T-cell (primary cell): ENCODE measurements at places on chromosomes 1 and 21.
A peak's percentile ranks its signal among the peaks of the same experiment; 100 is the strongest.

- DNase-seq, result no peak
Observed at GRCh38 chr1:234609691-234610042, 311 bp downstream of the IRF2BP2 start.

DNA sequence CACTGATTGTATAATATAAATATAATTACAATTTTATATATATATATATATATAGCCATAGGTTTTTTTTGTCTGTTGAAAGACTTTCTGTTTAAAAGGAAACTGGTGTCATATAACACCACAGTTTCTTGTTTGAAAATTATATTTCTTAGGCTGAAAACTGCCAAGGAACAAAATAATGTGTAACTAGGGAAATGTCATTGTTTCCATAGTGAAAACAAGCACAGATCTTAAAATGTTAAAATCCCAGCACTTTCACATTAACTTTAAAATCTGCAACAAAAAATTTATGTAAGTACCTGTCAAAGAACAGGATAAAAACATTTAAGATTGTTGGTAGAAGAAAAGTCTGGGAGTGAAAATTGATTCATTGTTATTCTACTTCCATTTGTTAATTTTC lies 104.2 kb downstream of the ATP6V1G3 start:
- DNase-seq, result no peak

- DNase-seq, result no peak
Observed at GRCh38 chr1:177798614-177799013, 171.2 kb downstream of the SEC16B start.

DNA sequence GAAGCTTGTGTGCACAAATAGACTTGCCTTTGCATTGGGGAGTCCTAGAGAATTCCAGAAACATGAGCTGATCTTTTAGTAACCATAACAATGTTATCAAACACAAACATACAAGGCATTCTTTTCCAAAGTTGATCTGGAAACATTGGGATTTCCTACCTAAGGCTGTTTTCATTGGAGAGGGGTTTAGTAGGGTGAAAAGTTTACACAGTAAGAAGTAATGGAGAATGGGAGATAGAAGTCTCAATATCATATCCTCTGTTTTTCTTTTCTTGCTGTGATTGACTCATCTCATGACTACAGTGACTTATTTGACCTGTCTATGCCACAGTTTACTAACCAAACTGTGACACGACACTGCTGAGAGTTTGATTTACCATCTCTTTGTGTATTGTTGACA lies 65.6 kb upstream of the PLA2G4A start:
- DNase-seq, result no peak

GRCh38 chr21:46100426-46100825 lies 2.5 kb downstream of the COL6A2 start:
- no peak for DNase-seq

GRCh38 chr1:36571106-36571505 lies 88.4 kb upstream of the CSF3R start:
- no peak for DNase-seq

GRCh38 chr1:214261206-214262123 lies 19.5 kb upstream of the SMYD2 start:
- peak; percentile 72 for DNase-seq

GRCh38 chr1:87899017-87899416 lies 570.3 kb downstream of the LMO4 start:
- no peak for DNase-seq

GRCh38 chr1:238652346-238652968 lies 733.9 kb upstream of the CHRM3 start:
- no peak for DNase-seq

GRCh38 chr1:44368471-44369151 lies 13.6 kb upstream of the ERI3 start:
- DNase-seq, result no peak

- DNase-seq, result no peak
Observed at GRCh38 chr1:212634252-212634651, 25.7 kb downstream of the ATF3 start.

GRCh38 chr1:53278298-53278725 lies 40.0 kb upstream of the MAGOH start:
- DNase-seq, result peak; percentile 39

DNA sequence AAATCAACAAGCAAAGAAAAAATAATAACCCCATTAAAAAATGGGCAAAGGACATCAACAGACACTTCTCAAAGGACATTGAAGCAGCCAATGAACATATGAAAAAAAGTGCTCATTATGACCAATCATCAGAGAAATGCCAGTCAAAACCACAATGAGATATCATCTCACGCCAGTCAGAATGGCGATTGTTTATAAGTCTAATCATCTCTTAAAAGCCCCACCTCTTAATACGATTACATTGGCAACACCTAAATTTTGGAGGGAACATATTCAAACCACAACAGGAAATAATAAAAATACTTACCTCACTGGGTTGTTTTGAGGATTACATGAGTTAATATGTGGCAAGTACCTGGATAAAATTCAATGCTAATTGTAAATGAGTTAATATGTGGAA lies 57.1 kb upstream of the PLPPR4 start:
- DNase-seq, result no peak

- no peak for DNase-seq
Observed at GRCh38 chr1:11795238-11795890, 10.4 kb downstream of the MTHFR start.

- DNase-seq, result no peak
Observed at GRCh38 chr1:210024996-210025395, 87.0 kb downstream of the SYT14 start.

DNA sequence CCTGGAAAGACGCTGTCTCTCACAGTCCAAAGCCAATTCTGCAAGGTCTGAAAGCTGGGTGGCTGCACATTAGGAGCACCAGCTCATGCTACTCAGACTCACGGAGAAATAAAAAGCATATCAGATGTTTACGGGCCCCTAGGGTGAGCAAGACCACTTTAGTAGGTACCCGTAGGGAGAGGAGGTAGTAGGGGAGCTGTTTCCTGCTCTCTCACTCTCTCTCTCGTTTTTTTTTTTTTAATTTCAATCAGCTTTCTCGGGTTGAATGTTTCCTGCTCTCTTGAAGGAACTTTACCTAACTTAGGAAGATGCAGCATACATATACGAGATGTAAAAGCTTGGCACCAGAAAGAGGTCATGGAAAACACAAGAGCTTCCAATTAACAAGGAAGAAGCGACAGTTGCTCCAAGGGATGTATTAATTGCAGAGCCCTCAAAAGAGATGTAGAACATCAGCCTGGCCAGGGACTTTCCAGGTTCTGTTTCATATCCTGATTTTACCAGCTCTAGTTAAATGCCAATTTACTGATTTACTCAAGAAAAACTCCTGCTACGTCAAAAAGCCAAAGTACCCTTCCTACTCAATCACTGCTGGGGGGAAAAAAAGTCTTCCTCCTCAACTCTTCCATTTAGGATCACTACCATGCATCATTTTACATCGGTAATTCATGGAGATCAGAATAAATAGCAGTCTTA lies 3.1 kb downstream of the LORICRIN start:
- no peak for DNase-seq

DNA sequence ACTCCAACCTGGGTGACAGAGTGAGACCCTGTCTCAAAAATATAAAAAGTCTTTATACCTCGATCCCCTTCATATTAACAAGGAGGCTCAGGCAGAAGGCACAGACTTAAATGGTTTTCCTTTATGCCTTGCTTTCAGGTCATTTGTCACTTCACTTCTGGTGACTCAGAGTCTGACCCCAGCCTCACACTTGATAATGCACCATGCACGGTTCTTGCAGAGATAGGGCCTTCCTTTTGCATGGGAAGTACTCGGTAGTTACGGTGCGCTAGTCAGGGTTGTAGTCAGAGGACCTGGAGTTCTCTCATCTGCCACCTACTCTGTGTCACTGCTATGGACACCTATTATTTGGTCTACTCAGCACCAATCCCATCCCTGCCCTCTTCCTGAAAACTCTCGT lies 43.6 kb upstream of the BMP8B start:
- DNase-seq, result no peak

DNA sequence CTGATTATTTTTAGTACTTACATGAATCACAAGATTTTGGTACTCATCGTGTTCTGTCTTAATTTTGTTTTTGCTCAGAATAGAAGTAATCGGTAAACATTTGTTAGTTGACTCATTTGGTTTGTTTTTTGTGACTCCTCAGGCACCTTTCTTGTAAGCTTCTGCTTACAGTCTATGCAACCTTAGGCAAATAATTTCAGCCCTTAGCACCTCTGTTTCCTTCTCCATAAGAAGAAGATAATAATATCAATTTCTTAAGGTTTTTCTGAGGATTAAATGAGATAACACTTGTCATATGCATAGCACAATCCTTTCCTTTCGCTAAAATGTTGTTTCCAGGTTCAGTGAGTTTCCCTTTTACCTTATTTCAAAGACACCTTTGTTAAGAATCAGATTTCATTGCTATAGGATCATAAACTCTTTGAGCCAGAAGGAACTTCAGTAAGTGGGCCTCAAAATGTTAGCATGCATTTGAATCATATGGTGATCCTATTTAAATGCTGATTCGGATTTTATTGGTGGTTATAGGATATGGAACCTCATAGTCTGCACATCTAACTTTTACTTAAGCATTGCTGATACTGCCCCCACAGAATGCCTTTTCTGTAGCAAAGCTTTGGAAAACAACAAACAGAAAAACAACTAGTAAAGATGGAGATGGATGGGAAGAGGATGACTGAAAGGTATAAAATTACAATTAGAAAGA lies 272.7 kb upstream of the CACYBP start:
- DNase-seq, result no peak

DNA sequence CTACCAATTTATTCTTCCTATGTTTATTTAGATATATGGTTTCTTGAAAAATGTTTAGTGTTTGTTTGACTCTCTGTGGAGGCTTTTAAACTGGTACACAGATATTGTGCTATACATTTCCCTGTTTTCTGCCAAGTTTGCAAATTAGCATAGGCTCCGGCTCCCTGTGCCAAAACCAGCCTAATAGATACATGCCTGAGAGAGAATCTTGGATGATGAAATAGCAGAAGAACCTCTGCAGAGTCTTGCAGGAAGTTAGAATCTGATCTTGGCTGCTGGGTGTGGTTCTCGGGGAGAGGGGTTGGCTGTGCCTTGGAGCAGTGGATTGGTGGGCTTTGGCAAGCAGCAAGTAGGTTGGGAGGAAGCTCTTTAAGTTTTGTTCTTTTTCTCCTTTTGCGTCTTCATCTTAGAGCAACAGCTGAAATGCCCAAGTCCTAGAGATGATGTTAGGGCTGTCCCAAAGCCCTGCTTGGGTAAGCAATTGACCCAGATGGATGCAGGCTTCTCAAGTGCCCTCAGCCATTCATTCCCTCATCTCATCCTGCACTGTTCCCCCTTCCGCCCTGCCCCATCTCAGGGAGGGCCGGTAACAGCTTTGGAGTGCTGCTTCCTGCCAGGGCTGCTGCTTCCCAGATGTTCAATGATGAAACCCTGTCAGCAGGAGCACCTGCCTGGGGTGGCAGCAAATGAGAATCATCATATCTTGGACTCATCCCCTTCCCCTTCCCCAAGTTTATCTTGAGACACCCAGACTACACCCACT lies 9.3 kb downstream of the PLA2G2A start:
- DNase-seq, result no peak

DNA sequence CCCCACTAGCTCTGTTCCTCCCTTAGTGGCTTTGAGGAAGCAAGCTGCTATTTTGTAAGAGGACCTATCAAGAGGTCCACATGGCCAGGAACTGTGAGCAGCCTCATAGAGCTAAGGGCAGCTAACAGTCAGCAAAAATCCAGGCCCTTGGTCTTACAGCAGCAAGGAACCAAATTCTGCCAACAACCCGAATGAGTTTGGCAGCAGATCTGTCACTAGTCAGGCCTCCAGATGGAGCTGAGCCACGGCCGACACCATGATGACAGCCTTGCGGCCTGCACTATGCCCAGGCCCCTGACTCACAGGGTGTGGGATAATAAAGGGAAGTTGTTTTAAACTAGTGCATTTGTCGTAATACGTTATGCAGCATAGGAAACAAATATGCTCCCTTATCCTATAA lies 28.0 kb upstream of the H3-3A start:
- no peak for DNase-seq

DNA sequence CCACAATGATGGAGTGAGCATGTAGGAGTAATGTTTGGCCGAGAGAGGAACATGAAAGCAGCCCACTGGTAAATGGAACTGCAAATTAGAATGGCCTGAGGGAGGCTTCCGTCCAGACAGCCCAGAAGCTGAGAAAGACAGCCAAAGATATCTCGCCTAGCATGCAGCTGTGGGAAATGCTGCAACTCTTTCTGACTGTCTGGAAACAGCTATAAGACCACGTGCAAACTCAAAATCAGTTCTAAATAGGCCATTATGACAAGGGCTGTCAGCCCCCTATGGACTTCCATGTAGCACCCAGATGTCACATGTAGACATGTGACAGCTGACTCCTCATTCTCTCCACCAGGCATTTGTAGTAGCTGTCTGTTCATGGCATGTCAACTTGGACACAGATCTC lies 62.9 kb upstream of the ATP1A1 start:
- DNase-seq, result no peak

DNA sequence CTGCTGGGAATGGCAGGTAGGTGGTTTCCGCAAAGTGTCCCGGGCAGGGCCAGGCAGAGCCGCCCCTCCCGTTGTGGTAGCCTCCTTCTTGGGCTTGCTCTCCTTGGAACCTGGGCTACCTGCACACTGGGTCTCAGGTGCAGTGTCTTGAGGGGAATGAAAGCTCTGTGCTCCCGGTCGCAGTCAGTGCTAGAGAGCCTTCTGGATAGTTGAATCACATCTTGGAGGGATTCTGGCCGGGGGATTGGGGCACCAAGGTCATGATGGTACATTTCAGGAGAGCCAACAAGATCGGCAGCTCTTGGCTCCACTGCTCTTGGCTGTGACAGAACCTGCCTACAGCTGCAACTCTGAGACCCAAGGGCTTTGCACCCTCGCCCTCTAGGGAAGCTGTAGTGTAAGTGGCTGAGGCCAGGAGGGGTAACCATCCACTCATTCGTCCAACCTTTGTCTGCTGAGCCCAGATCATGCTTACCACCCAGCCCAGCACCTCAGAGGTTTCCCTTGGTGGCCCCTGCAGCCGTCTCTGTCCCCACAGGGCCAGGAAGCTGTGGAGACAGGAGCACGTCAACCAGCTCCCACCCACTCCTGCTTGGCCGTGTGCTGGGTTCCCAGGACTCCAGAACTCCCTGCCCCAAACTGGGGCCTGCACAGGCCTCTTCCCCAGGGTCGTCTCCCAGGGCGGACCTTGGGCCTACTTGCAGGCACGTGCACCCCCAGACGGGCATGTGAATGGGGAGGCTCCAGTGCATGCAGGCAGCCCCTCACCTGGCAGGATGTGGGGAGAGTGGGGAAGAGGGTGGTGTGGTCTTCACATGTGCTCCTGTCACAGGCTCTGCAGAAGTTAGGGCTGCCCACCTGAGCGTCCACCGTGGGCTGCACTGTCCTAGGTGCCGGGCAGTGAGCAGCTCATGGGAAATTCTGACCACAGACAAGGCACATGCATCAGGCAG lies 40.0 kb downstream of the NTPCR start:
- DNase-seq, result no peak
